Posterior vena cava (tissue), 2 donors: ENCODE measurements at places on chromosomes 5 and 9. TPM values are rescaled to one million over a fixed set of nuclear protein-coding genes. Genes with fewer than 3 reads are reported as not detected.

DNA sequence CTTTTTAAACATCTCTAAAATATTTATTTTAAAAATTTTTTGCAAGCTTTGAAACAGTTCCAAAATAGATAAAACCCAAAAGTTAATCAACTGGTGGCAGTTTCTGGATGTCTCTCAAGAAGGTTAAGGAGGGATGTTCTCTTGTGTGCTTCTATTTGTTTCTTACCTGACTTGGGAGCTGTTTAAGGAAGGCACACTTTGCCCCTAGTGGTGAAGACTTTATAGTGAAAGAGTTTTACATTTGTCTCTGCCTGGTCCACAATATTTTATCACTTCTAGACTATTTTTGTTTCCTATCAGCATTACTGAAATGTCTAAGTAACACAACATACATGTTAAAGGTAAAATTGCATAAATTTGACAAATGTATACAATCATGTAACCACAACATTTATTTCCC lies 552.8 kb downstream of the SEMA5A start:
- no peak for DNase-seq

- DNase-seq, result no peak
Measured at GRCh38 chr5:133938039-133938821, 30.2 kb downstream of the C5orf15 start.

GRCh38 chr9:133048595-133048994 lies 13.2 kb upstream of the CEL start:
- no peak for DNase-seq

CAMK4 gene
- total RNA-seq, result 0.38 TPM

PAEP gene
- total RNA-seq, result not detected

OR1N2 gene
- total RNA-seq, result not detected

DNA sequence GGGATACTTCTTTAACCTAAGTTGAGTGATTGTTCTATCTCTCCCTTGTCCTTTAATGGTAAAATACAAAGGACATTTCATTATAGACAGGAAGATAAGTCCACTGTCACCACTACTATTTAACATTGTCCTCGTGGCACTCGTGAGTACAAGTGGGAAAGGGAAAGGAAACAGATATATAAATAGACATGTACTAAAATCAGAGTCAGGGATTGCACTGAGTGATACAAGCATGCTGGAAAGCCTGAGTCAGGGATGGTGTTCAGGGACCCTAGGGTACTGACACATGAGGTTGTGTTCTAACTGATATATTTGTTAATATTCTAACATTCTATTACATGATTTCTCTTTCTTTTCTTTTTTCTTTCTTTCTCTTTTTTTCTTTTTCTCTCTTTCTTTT lies 74.8 kb upstream of the FAM170A start:
- DNase-seq, result no peak

DNA sequence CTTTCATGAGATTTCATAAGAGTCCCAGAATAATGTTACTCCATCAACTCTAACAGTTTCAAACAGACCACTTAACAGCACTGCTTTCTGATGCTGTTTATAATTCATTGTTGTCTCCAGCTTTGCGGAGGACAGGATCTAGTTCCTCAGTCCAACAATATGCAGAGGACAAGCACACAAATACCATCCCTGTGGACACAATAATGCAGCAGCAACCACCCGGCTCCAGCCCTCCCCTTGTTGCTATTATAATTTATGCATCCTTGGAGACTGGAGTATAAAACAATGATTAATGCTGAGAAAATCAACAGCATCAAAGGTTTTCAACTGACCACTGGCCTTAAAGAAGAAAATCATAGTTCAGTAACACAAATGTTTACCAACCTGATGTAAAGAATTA lies 108.3 kb downstream of the DENND1A start:
- DNase-seq, result no peak

- no peak for DNase-seq
Measured at GRCh38 chr5:54062958-54063357, 247.4 kb downstream of the ARL15 start.

STX17 gene
- 33.3 TPM for total RNA-seq

ZNF658 gene
- total RNA-seq, result 4.3 TPM

GRCh38 chr9:25889661-25890060 lies 211.4 kb upstream of the TUSC1 start:
- DNase-seq, result no peak

KLF4 gene
- total RNA-seq, result 151 TPM

TSSK1B gene
- not detected for total RNA-seq

DNA sequence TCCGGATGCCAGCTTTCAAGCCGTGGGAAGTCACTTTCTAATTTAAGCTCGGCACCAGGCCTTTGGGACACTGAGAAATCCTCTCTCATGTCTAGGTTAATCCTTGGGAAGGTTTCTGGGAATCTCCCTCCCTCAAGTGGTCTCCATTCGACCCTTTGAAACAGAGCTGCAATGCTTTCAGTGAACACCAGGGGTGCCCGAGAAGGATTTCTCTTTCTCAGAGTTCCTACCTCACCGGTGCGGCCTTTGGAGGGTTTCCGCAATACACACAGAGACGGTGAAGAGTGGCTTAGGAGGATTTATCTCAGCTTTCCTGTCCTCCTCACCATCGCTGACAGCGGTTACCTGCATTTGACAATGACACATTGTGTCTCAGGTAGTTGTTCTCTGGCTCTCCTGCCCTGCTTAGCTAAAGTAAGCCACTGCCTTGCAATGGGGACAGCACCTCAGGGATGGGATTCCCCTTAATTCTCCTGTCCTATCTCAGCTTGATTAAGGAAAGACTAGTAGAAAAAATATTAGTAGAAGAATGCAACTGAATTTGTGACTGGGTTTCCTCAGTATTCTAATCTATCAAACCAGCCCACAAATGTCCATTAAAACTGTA lies 180.6 kb downstream of the GABRG2 start:
- peak; percentile 37 for DNase-seq

- DNase-seq, result no peak
Measured at GRCh38 chr5:57955511-57955910, 472.9 kb upstream of the ACTBL2 start.

- DNase-seq, result no peak
Measured at GRCh38 chr9:70205366-70206020, 53.3 kb upstream of the SMC5 start.

TXNDC8 gene
- total RNA-seq, result not detected

PCSK1 gene
- 13.8 TPM for total RNA-seq

GRCh38 chr5:173479711-173480110 lies 136.7 kb downstream of the BOD1 start:
- DNase-seq, result no peak

GRCh38 chr9:91515074-91515687 lies 91.5 kb upstream of the NFIL3 start:
- no peak for DNase-seq

- DNase-seq, result no peak
Measured at GRCh38 chr5:141515141-141515540, 26.3 kb downstream of the PCDHGC5 start.

DNA sequence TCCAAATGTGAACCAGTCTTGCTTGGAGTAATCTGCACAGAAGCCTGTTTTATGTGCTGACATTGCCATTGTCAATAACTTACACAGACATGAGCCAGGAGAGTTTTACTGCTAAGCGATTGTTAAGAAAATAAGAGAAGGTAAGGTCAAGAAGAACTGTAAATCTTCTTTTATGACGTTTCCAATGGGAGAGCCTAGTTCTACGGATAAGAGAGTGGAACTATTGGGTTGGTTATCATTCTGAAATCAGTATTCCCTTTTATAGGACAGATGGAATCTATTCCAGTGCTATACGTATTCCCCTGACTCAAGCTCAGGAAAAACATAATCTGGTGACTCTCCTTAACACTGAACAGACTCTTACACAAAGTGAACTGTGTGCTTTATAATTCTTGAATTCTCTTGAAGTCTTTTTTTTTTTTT lies 137.9 kb upstream of the OTULINL start:
- no peak for DNase-seq

GRCh38 chr5:176529741-176530141 lies 7.5 kb downstream of the RNF44 start:
- peak; percentile 62 for DNase-seq

DNA sequence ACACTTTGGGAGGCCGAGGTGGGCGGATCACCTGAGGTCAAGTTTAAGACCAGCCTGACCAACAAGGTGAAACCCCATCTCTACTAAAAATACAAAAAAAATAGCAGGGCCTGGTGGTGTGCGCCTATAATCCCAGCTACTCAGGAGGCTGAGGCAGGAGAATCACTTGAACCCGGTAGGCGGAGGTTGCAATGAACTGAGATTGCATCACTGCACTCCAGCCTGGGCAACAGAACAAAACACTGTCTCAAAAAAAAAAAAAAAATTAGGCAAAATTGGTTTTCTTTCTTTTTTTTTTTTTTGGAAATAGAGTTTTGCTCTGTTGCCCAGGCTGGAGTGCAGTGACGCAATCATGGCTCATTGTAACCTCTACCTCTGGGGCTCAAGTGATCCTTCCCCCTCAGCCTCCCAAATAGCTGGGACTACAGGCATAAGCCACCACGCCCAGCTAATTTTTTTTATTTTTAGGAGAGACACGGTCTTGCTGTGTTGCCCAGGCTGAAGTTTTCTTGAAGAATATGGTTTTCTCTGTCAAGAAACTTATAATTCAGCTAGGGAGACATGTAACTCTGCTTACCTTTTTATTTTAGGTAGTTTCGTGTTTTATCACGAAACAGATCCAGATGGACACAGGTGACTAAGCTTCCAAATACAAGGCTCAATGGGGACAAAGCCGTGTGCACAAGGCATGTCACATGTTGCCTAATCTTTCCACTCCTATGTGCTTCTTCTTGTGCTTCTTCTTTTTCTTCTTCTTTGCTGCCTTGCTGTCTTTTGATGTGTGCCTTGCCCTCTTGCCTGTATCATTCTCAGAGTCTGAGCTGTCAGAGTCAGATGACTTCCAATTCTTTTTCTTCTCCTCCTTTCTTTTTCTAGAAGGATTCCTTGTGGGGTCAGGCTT lies 14.3 kb downstream of the TTC1 start:
- DNase-seq, result no peak

ADAMTSL1 gene
- total RNA-seq, result 26.7 TPM

DNA sequence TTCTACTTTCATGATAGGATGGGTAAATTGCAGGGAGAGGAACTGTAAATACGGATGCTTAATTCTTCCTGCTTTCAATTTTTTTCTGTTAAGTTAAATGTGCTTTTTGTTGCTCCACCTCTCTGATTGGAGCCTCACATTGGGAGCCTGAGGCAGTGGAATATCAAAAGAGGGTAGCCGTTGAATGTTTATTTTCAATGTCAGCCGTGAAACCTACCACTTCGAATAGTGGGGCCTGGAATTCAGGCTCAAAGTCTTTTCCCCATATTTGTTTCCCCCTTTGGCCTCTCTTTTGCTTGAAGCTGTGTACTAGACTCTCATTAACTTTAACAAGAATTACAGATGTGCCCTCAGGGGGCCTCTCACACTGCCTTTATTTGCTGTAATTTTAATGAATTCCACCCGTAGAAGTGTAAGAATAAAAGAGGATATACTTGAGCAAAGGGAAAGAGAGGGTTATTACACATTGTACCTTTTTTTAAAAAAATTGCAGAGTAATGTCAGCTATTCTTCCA lies 29.0 kb downstream of the PSAT1 start:
- no peak for DNase-seq

ACSL6 gene
- 0.62 TPM for total RNA-seq

HEMGN gene
- total RNA-seq, result 0.33 TPM

DNA sequence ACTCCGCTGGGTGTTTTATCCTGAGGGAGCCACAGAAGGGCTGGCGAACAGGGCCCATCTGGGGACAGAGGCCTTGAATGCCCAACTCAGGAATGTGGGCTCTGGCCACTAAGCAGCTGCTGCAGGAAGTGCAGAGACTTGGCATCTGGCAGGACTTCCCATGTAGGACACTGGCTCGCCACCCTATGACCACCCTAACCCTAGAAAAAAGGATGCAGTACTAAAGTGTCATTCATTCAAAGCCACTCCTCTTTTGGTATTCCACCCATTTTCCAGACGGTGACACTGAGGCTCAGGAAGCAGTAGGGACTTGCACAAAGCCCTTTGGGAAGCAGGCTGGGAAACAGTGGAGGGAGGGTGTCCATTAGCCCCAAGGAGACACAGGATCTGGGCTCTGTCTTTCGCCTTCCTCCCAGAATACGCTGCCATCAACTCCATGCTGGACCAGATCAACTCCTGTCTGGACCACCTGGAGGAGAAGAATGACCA lies 3.0 kb downstream of the BBLN start:
- no peak for DNase-seq

DNA sequence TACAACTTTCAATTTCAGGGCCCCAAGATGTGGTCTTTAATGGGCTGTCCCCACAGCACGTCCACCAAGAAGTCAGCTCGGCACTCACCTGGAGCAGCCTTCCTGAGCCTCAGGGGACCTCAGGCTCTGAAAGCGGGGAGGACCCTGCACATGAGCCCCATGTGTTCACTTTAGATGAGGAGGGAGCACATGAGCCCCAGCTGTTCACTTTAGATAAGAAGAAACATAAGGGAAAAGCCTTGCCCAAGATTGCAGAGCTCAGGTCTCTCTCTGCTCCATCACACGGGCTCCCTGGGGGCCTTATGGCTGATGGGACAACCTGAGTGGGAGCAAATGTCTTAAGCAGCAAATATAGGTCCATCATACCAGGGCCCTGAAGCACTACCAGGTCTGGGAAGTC lies 56.4 kb downstream of the NIPSNAP3B start:
- DNase-seq, result no peak

DNA sequence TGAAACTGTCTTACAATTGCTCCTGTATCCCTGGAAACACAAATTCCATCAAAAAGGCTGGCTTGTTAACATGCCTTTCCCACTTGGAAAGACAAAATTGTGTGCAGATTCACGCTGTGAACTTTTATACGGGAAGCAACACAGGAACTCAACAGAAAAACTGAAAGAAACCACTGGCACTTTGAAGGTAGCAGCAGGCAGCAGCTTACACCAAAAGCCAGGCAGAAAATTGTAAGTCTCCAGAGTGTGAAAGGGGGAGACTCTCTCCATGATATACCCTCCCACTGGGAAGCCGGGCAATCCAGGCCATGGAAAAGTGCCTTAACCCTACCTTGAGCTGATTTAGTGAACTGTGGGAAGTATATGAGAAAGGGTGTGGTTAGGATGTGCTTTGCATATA lies 943.7 kb downstream of the CDH18 start:
- DNase-seq, result no peak

ZNF879 gene
- 2.7 TPM for total RNA-seq

PCDHGA3 gene
- 2.0 TPM for total RNA-seq

KIF20A gene
- total RNA-seq, result 0.52 TPM

CKMT2 gene
- 18.6 TPM for total RNA-seq

GRCh38 chr9:23322392-23322791 lies 503.6 kb downstream of the ELAVL2 start:
- no peak for DNase-seq

GRCh38 chr5:38135486-38136039 lies 122.8 kb upstream of the EGFLAM start:
- DNase-seq, result no peak

FOXD1 gene
- total RNA-seq, result 10.2 TPM

GLRX gene
- total RNA-seq, result 52.5 TPM
